ENCODE measurements at places on chromosomes 12 and 14.

DNA sequence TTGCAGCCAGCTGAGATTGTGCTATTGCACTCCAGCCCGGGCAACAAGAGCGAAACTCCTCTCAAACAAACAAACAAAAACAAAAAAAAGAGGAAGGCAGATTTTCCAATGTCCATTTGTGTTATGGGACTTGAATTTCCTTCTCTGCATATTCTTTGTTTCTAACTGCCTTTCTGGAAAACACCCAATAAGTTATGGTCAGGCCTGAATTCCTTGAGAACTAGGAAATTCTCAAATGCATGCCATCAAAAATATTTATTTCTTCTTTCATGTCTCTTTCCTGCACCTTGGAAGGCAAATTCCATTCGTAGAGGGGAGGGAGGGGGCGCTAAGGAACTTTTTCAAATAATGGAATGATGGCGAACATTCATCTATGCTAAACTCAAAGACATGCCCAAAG, 117.6 kb upstream of the TMCC3 start:
- no peak for DNase-seq

DNA sequence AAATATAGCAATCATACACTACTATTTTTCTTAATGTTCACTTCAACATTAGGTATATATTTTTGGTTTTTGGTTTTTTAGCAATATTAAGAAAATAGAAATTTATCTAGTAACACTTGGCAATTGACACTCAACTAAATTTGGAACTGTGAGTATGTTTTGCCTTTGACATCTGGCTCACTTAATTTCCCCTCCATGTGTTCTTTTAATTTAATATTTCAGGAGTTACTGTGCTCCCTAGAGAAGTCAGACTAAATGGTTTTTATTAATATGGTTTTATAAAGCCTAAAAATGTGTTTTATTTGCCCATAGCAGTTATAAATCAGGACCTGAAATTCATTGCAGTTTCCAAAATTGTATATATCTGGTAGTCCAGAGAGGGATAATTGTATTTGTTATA, 175.3 kb upstream of the AVPR1A start:
- no peak for DNase-seq

DNA sequence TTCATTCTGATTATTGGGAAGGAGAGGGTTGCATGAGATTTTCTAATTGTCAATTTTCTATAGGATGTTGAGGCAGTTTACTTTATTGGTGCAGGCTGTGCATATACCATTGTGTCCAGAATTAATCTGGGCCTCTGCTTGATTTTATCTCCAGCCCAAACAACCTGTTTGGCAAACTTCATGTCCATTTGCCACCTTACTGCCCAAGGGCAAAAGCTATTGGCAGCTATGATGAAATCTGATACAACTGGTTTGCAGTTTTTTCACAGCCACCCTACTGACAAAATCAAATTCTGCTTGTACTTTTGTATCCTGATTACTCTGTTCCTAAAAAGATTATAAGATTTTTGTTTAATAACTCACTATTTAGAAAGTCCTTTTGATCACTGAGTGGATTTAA, 789.2 kb upstream of the FBXO33 start:
- no peak for DNase-seq

DNA sequence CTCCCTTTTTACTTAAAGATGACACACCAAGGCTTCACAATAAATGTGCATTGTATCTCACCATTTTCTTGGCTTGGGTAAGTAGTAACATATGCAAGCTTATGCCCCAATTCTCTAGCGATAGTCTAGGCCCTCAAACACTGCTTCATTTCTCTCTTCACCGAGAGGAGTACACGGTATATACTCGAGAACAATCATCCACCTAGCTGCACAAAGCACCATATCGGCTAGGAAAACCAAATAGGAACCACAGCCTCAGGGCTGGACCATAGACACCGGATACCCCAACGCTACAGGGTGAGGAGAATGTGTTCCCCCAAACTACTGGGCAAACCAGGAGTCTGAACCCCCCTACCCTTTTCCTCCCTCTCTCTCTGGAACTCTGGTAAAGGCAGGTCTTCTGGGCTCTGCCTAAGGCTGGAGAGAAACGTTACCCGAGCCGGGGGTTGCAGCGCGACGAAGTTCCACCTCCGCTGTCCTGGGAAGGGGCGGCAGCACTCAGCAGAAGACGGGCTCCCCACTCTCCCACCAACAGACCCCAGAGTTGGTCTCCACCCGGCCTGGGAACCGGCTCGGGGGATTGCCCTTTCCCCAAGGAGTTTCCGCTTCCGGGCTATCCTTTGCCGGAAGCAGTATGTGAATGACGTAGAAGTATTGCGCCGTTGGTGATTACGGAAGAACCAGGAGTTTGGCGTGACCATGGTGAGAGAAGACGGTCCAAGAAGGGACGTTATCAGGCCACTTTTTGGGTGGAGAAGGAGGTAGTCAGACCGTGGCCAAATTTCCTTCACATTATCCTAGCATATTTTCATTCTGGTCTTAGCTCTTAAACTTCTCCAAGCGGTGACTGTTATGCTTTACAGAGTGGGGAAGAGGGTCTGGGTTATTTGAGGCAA, at the start of the genes AREL1 and FCF1:
Gene AREL1, minus strand, starts transcription at position 582 of the 896 bp plus-strand sequence. CDS start 27,465 bp downstream, outside the sequence.
Gene FCF1, plus strand, starts transcription at position 646 of the 896 bp plus-strand sequence. Its CDS starts 54 bp downstream, at position 700.
- peak; percentile 64 for DNase-seq

GRCh38 chr14:65243766-65244442, 141.6 kb upstream of the MAX start:
- no peak for DNase-seq

DNA sequence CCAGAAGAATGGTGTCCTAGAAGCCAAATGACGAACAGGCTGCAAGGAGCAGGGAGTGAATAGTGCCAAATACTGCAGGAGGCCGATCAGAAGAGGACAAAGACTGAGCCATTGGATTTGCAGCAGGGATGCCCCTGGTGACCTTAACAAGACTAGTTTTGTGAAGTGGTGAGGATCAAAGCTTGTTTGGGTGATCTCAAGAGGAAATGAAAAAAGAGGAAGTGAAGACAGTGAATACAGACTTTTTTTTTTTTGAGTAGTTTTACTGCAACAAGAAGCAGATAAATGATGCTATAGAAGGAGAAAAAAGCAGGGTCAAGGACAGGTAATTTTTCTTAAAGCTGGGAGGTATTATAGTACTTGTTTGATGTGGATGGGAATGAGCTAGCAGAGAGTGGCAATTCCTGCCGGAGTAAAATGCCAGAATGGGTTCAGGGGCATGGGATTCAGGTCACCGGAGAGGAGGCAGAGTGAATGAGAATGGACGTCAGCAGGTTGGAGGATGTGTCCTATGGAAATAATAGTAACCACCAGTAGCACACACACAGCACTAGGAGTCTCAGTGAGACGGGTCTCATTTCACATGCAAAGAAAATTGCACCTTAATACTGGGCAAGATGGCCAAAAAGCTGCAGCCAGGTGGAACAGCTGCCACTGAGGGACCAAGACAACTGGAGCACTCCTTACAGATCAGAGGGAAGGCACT, 345.8 kb upstream of the CCDC196 start:
- DNase-seq: no peak

DNA sequence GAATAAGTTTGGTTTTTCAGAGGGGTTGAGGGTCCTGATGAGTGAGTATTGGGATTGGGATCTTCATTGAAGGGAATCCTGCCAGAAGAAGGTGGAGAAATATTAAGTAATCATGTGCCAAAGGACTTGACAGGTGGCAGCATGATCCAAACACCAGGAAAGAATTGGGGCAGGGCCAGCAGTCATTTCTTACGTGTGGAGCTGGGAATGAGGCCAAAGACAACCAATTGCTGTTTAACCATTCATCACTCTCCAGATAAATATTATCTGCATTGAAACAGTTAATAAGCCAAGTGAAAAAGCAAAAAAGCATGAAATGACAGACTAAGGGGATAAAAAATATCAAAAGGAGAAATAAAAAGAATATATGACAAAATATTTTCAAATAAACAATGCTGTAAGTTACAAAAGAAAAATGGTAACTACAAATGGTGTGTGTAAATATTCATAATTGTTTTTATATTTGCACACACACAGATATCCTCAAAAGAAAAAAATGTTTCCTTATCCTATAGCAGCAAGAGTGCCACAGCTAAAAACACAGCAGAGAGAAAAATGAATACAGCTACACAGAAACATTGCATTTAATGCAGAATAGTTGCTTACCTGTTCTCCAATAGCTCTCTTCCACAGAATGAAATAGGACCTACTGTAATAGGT, 26.2 kb downstream of the C2CD5 start:
- DNase-seq: no peak

GRCh38 chr14:68630081-68630571, 162.7 kb downstream of the ZFP36L1 start:
- no peak for DNase-seq

- DNase-seq: no peak
Observed at GRCh38 chr12:57177354-57177753, 29.9 kb upstream of the LRP1-AS start.

DNA sequence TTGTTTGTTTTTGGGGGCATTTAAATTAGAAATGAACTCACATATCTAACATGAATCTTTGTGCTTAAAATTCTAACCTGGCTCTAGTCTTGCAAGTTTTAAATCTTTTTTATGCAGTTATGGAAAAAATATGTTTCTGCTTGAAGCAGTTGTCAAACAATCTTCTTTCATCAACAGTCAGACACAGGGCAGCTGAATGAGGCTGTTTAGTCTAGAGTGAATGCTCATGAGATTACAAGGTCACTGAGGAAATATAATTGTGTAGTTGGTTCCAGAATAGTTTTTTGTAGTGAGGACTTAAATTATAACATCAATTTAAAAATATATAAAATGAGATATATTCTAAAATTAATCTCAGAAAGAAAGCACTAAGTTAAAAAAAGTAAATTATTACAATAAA, 76.5 kb downstream of the TRMT5 start:
- no peak for DNase-seq

DNA sequence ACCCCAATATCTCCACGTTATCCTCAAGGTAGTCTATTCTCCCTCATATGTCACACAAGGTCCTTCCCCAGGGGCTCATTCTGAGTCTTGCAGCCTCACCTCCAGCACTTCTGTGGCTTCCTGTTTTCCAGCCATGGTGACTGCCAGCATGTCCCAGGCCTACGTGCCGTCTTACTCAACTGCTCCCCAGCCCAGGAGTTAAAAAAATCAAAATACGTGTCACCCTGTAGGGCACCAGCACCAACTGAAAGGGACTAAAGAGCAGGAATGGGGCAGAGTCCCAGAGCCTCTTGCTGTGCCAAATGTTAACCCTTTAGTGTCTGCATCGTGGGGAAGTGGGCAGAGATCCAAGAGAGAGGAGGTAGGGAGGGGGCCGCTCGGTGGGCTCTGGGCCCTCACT, 37.0 kb upstream of the MED13L start:
- DNase-seq: no peak
